ENCODE measurements at places on chromosomes 12 and 14. TPM values are rescaled to one million over a fixed set of nuclear protein-coding genes. Genes with fewer than 3 reads are reported as not detected.

DNA sequence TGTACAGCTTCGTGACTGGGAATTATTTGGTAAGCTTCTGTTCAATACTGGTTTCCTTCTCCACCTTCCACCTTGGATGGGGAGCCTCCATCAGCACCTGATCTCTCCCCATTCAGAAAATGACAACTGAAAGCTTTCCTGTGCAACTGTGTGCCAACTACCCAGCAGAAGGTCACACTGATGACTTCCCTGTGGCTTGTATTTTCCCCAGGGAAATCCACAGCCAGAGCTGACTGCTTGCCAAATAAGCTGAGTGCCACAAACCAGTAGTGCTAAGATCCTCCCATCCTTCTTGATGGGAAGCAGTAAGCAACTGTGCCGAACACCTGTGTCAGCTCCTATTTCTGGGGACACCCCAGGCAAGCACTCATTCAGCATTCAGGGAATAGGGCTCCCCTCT, 257.2 kb upstream of the SOX5 start:
- DNase-seq, result no peak

- peak; percentile 81 for DNase-seq
Observed at GRCh38 chr14:50067723-50068495, 48.5 kb downstream of the VCPKMT start.

DNA sequence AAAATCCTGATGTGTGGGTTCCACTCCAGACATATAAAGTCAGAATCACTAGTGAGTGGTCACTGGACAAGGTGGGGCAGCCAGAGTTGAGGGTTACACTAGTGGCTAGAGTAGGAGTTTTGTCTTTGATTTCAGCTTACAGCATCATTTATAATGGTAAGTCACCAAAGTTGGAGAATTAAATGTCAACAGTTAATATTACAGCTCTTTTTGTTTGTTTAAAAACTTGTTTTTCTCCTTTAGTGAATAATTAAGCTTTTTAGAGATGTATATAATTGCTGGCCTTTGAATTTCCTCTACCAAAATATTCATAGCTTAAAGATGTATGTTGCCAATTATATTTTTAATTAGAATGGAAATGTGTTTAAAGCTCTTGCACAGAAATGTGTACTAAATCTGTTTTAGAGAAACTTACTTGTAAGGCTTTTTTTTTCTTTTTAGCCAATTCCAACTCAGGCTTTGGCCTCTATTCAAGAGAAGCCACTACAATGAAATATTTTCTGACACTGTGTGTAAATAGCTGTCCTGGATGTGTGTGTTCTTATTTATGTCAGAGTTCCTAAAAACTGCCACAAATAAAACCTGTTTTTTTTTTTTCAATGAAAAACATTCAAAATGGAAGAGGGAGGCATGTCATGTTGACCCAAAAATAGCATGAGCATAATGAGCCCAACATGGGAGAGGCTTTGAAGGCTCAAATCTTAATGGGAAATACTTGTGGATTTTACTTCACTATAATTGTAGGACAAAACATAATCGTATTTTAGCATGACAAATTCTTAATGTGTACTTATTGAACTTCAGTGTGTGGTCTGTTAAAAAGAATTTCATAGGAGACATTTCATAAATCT, 92.2 kb downstream of the TBC1D30 start:
- DNase-seq, result no peak

DNA sequence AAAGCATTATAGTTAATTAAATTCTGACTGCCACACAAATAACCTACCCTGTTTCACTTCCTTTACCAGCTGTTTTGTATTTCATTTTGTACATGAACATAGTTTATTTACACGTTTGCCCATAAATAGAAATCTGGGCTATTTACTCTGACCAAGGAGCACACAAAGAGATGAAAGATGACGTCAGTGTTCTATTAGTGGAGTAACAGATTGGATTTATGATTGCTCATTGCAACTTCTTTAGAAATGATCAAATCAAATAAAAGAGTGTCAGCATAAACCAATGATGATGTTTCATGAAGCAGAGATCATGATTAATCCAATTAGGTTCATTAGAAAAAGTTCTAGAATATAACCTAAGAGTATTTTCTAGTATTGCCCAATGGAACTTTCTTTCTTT, 12.0 kb upstream of the RTL1 start:
- no peak for DNase-seq

GRCh38 chr12:49905718-49906314, 2.1 kb upstream of the FAIM2 start:
- DNase-seq, result no peak

Gene TGM1
- 0.56 TPM for total RNA-seq

GRCh38 chr14:96403409-96403808, 11.5 kb downstream of the AK7 start:
- no peak for DNase-seq

DNA sequence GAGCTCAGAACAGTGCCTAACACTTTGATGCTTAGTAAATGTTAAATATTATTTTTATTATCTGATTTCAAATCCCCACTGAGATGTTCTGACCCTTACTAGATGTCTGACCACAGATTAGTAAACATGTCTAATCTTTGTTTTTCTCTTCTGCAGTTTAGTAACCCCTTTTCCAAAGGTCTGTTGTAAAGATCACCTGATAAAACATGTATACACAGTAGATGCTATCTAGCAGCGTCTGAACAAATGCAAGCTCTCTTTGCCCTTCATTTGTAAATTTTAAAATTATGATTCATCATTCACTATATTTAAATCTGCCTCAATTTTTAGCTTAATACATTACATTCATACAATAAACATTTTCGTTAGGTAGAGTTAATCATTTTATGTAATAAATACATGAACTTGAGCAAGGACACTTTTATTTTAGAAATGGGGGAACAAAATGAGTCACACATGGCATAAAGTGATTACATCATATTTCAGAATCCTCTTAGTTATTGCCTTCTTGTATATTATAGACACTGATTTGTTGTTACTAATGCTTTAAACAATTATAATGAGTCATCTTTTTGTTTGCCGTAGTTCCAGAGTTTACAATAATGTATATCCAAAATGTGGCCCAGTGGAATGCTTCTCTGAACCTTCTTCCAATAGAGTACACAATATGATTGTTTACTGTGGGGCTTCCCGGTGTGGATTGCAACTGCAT, 1.7 kb upstream of the OR4K5 start:
- DNase-seq, result no peak

Gene ITGB7
- under 0.01 TPM for total RNA-seq

GRCh38 chr12:4486049-4486699, 40.6 kb upstream of the FGF6 start:
- no peak for DNase-seq

DNA sequence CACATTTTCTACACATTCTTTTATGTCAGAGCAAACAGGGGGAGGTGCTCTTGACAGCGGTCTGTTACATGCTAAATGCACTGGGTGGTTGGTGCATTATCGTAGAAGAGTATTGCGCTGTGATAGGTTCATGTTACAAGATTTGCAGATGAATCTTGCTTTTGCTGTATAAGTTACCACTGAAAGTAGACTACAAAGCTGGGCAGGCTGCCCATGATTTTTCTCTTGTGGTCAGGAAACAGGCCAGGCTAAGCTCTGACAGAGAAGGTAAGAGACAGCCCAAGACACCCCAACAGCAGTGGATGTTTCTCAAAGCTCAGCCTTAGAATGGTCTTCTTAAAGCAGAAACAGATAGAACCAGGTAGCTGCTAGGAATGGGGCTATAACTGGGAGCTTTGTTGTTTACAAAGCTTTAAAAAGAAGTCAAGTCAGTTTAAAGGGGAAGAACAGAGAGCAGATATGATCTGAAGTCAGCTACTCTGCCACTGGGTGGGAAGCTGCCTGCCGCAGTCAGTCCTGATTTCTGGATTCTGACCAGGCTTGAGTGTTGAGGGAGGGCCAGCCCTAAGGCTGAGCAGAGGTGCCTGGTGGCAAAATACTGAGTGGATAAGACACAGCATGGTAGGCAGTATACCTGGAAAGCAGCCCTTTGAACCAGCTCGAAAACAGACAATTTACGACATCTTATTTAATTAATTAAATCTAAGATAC, 9.4 kb downstream of the KCNA1 start:
- no peak for DNase-seq

DNA sequence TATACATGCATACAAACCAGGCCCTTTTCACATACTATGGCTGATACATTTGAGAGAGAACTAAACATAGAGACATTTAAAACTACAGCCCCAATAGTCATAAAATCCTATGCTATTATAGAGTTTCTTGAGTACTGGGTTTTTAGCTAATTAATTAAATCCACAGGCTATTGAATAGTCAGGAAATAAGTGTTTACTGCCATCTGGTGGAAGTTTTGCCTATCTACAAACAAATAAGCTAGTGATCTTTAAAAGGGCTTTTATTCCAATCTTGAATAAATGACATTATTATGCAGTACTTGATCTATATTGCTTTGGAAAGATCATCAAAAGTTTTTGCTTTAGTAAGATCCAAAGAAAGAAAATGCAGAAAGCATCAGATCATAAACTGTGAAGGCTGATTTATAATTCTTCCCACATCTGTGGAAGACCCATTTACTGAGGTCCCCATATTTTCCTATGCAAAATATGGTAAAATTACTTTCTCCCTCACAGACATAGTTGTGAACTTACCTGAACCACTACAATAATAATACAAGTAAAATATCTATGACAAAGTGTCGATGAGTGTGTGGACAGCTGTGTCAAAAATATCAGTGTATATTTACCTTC, 131.3 kb downstream of the ITPR2 start:
- DNase-seq, result peak; percentile 70

- no peak for DNase-seq
Observed at GRCh38 chr14:69673104-69673503, 61.7 kb downstream of the SUSD6 start.

- DNase-seq, result no peak
Observed at GRCh38 chr12:68234140-68234539, 8.5 kb upstream of the IL26 start.

Gene DUSP6
- total RNA-seq, result 70.1 TPM

GRCh38 chr12:9597365-9597764, 10.4 kb downstream of the KLRB1 start:
- no peak for DNase-seq

DNA sequence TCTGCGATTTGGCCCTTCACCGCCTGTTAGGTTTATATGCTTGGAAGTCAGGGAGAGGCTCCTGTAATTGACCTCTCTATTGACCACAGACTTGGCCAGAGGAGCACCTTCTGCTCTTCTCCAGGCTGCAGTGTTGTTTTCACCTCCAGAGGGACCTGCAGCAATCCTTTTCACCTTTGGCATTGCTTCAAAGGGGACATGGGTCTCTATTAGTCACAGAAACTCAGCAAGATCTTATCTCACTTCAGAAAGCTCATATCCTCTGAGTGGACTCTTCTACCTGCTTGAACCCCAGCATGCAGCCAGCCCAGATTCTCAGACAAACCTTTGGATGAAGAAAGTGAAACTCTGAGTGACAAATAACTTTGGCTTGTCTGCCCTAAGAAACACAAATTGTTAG, 339.3 kb downstream of the NRXN3 start:
- DNase-seq, result no peak

GRCh38 chr12:532908-533565, 73.3 kb downstream of the B4GALNT3 start:
- peak; percentile 64 for DNase-seq

DNA sequence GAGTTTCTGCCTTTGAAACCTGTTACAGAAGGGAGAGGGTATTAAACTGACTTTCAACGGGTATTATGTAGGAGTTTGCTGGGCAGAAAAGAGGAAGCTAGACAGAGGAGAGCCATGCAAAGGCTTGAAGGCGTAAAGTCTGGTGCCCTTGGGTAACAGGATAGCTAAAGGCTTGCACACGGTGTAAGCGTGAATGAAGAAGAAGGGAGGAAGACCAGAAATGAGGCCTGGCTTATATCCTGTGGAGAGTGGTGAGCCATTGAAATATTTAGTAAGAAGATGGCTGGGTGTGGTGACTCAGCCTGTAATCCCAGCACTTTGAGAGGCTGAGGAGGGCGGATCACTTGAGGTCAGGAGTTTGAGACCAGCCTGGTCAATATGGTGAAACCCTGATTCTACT, 22.6 kb downstream of the SUDS3 start:
- DNase-seq, result peak; percentile 17

DNA sequence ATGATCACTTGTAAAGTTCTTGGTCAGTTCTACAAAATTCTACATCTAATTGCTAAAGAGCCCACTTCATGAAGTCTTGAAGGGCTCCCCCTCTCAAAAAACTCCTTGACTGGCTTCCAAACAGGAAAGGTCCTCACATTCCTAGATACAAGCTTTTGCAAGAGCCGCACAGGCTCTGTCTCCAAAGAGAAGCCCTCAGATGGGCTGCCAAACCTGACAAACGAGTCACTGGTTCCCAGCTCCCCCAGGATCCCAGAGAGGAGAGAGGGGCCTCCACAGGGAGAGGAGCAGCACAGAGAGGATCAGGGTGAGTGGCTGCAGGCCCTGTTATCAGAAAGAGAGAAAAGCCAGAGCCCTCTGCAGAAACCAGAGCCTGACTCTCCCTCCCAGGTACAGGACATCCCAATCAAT, 5.8 kb downstream of the NID2 start:
- DNase-seq, result peak; percentile 37

DNA sequence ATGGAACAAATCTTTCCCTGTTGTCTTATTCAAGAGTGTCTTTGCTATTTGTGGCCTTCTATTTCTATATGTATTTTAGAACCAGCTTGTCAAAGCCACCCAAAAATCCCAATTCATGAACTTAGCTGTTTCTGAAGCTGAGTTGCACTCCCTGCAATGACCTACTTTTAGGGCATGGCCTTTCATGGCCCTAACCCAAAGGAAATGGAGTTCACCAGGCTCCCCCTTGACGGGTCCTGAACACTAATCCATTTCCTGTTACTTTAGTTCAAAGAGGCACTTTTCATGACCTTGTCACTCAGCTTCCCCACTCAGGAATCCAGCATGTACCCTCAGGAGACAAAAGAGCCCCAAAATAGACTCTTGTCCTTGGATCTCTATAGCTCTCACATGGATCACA, 7.6 kb downstream of the TMED8 start:
- no peak for DNase-seq

Gene SOAT2
- 0.18 TPM for total RNA-seq

GRCh38 chr12:79652521-79652920, 38.2 kb downstream of the PAWR start:
- no peak for DNase-seq

- peak; percentile 71 for DNase-seq
Observed at GRCh38 chr12:5988659-5989116, 43.6 kb upstream of the ANO2 start.

DNA sequence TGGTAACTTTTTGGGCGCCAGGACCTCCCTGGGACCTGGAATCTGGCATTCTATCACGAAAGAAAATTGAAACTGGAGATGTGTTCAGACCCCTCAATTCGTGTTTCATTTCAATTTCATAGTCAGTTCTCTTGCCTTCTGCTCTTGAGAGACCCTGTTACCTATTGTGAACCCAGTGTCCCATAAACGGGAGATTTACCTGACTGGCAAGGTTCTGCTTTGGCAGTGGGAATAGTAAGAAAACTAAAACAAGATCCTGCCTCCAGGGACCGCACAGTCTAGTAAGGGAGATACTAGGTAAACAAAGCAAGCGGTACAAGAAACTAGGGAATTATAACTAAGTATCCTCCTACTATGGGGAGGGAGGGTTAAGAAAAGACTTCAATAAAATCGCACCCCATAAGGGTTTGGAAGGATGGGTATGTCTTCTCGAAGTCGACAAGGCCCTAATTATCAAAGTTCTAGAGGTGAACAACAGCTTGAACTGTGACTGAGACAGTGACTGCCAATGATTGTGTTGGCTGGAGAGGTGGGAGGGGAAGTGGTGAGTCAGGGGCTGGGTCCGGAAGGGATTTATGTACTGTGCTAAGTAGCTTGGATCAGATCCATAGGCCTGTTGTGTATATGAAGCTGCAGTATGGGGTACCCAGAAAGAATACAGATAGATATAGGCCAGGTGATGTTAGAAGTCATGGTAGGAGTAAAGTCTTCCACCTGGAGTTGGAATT, 754 bp downstream of the ACSS3 start:
- peak; percentile 46 for DNase-seq

Data from IMR-90 (cell line).